ENCODE measurements at places on chromosomes 12 and 14.

DNA sequence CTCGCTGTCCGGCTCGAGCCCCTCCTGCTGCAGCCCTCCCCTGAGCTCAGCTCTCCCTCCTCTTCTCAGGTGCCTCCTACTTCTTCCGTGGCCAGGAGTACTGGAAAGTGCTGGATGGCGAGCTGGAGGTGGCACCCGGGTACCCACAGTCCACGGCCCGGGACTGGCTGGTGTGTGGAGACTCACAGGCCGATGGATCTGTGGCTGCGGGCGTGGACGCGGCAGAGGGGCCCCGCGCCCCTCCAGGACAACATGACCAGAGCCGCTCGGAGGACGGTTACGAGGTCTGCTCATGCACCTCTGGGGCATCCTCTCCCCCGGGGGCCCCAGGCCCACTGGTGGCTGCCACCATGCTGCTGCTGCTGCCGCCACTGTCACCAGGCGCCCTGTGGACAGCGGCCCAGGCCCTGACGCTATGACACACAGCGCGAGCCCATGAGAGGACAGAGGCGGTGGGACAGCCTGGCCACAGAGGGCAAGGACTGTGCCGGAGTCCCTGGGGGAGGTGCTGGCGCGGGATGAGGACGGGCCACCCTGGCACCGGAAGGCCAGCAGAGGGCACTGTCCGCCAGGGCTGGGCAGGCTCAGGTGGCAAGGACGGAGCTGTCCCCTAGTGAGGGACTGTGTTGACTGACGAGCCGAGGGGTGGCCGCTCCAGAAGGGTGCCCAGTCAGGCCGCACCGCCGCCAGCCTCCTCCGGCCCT lies 22.8 kb downstream of the MMP17 start:
- DNase-seq = peak; percentile 81

DNA sequence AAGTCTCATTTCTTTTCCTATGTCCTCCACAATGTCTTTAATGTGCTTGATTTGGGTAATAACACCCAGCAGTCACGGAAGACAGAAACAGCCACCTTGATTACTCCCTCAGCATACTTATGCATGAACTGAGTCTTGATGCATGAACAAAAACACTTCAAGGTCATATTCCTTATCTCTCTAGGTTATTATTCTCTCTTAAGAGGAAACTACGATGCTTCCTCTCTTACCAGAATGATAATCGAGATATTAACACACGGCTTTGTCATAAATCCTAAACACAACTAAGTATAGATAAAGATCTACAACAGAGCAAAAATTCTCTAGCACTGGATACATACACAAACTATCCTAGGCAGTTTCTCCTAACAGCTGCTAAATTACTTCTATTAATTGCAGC lies 583.5 kb upstream of the ATP2B1 start:
- no peak for DNase-seq

GRCh38 chr14:71328183-71328582 lies 420.9 kb downstream of the PCNX1 start:
- DNase-seq = no peak

- DNase-seq = no peak
Measured at GRCh38 chr12:83186419-83186818, 499.7 kb downstream of the TMTC2 start.

GRCh38 chr12:90226211-90226610 lies 517.6 kb upstream of the ATP2B1 start:
- no peak for DNase-seq

DNA sequence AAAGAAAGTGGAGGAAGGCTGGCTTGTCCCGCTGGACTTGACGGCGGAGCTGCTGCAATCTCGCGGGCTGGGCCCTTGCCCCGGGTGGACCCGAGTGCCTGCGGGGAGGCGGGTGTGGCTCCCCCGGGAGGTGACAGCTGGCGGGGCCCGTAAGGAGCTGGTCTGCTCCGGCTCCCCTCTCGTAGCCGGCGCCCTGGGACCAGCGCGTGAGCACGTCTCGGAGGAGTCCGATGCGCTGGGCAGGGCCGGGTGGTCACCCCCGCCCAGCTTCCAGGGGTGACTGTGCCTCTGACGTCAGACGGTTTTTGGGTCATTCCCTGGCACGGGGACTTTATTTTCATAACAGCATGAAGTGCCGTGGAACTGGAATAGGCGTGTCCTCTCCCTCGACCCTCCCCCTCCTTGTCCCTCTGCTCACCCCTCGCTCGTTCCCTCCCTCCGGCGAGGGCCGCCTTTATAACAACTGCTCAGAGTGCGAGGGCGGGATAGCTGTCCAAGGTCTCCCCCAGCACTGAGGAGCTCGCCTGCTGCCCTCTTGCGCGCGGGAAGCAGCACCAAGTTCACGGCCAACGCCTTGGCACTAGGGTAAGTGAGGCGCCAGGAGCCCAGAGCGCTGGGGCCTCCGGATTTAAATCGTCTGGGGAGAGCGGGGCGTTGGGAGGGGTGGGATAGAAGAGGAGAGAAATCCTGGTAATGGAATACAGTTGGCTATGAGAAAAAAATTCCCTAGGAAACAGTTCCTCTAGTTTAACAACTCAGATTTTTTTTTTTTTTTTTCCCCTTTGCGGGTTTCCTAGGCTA lies at the start of gene GPRC5A:
GPRC5A (plus strand) TSS at position 483 of the 801 bp plus-strand sequence. CDS start 16,688 bp downstream, outside the sequence.
- DNase-seq = peak; percentile 69

DNA sequence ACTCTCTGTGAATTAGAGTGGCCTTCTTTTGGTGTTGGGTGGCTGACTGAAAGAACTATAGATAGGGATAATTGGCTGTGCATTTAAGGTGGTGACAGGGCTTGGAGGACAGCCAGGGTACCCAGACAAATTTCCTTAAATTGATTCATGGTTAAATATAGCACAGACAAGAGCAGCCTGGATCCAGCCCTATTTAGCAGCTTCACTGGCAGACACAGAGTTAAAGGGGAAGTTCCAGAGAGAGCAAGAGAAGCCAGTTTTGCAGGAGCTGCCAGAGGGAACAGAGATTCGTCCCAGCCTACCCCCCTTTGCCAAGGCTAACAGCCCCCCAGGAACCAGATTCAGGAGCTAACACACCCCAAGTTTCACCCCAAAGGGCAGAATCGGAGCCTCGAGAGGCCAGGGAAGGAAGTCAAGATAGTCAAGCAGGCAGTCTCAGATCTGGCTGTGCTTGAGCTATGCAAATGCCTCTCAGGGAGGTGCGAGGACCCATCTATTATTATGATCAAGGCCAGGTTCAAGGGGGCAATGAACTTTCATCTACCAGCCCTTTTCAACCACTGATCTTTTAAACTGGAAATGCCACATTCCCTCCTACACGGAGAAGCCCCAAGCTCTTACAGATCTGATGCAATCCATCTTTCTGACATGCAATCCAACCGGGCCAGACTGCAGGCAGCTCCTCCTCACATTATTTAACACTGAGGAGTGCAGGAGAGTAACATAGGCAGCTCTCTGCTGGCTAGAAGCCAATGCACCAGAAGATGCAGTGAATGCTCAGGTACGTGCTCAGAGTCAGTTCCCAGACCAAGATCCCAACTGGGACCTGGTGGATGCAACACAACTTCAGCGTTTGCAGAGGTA lies 58.2 kb downstream of the DHRS2 start:
- DNase-seq = no peak

- DNase-seq = no peak
Measured at GRCh38 chr12:94689646-94690036, 39.3 kb upstream of the TMCC3 start.

GRCh38 chr14:72855913-72856312 lies 38.0 kb downstream of the DPF3 start:
- DNase-seq = no peak

- DNase-seq = no peak
Measured at GRCh38 chr14:61101803-61102548, 120.9 kb downstream of the SLC38A6 start.

- DNase-seq = no peak
Measured at GRCh38 chr12:91958816-91959215, 186.8 kb downstream of the BTG1 start.

GRCh38 chr12:22082190-22082701 lies 36.2 kb downstream of the CMAS start:
- DNase-seq = no peak

DNA sequence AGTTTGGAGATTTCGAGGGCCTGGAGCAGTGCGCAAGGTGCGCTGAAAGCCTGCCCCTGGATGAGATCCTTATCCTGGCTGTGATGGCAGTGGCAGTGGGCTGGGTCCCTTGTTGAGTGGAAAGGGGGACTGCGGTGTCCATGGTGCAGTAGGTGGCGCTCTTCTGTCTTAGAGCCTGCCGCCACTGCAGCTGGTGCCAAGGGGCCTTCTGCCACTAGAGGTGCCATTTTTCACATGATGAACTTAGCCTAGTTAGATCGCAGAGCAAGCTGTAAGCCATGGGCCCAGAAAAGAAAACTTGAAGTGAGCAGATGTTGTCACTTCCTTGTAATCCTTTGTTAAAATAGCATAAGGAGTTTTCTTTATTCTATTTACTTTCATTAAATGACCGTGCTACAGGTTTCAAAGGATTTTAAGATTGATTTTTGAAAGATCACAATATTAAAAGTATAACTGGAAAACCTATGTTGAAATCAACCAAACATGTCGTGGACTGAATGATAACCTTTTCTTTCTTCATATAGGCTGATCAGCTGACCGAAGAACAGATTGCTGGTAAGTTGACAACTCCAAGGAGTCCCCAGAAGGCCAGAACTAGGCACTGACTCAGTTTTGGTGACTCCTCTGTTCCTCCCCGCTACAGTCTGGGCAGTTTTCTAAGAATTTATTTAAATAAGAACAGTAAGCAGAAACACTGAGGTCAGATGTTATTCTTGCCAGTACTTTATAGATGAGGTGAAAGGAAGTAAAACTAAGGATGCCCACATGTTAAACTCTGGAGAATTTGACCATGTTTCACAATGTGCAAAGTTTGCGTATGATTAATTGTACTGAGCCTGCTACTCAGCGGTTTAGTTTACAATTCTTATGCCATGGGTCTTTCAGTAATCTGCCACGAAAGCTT lies 3.0 kb downstream of the CALM1 start:
- DNase-seq = peak; percentile 88

GRCh38 chr14:23624830-23625404 lies 11.2 kb upstream of the DHRS2 start:
- no peak for DNase-seq

- no peak for DNase-seq
Measured at GRCh38 chr14:92035890-92036289, 4.0 kb downstream of the TRIP11 start.

- DNase-seq = no peak
Measured at GRCh38 chr12:4141348-4142270, 132.0 kb upstream of the CCND2 start.

DNA sequence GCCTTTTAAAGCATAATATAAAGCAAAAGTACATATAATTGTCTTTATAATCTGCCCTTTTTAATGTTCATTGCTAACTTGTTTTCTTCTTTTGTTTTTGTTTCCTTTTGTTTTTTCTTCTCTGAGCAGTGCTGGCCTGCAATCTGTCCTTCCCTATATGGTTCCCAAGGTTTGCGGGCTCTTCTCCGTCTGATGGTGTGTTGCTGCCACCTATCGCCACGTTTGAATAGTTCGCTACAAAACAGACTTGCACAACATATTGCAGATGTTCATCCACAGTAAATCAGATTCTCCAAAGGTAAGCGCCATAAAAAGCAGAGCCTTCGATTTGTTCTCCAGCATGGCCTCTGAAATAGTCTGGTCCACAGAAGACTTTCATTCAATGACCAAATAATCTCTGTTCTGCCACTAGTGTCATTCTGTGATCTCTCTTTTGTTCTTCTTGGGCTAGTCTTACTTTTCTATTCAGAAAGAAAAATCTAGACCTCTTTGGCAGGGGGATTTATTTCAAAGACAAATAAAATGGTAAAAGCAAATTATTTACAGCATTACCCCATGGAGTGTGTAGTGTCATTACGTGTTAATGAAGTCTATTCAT lies 33.5 kb downstream of the C12orf50 start:
- peak; percentile 76 for DNase-seq

DNA sequence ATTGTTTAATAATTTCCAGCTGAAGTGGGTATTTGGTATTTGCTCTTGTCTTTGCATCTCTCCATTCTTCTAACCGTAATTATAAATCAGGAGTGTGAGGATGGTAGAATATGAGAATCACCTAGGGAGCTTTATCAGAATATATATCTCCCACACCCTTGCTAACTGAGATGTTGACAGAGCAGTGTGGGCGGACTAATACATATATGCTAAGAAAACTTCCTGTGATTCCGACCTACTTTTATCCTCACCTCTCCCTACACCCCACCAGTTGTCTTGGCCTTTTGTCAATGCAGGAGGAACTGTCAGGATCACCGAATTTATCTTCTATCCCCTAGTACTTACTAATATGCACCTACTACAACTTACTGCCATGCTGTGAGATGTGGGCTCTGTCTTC lies 14.7 kb upstream of the GNPNAT1 start:
- DNase-seq = no peak

DNA sequence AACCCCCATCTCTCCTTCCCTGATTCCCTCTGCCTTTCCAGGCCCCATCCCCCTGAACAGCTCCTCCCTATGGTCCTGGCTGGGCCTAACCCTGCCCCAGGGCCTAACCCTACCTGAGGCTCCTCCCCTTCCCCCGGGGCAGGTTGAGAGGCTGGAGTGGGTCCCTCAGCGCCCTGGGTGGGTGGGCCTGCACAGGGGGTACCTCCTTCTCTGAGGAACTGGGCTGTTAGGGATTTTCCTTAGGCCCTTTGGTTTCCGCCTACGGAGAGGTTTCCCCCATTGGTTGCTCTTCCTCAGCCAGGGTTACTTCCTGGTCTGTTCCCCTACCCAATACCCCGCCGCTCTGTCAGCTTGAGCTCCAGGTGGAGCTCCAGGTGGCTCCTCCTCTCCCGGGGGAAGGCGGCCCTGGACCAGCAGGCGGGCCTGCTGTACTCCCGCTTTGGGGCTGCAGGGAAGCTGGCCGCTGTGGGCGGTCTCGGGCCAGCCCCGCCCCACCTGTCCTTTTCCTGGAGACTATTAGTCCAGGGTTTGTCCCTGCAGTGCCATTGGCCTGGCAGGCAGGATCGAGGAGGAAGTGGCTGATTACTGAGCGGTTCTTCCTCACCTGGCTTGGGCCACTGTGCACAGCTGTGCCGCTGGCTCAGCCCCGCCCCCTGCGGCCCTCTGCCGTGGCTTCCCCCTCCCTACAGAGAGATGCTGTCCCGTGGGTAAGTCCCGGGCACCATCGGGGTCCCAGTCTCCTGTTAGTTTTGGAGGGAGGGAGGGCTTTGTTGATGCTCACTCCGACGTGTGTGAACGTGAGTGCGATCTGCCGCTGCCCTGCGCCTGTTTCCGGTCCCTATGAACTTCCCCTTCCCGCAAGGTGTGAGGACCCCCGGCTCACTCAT lies 2.5 kb downstream of the C12orf57 start:
- DNase-seq = peak; percentile 87

DNA sequence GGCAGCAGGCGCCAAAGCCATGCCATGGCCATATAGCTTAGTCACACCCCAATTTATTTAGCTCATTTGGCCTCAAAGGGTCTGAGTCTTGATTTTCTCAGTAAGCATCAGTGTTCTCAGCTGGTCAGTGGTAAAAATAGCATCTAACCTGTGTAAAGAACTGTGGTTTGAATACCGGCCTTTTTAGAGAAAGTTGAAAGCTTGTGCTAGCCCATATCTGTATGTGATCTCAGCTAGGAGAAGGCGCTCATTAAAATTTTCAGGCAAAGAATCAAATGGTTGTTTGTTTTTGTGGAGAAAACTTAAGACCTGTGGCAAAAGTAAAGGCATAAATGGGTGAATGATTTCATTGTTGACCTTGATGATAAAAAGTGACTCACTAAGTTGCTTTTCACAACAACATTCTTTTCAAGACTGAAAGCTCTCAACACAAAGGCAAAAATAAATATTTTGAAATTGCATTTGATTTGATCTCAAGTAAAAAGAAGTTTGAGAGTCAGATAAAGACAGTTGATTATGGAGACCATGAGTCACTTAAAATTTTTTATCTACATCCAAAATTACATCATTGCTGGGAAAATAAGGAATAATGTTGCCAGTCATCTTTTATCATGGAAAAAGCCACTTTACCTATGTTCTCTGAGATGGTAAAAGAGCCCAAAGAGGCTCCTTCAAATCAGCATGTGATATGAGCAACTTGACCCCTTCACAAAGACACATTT lies 128.5 kb upstream of the RGS6 start:
- DNase-seq = no peak
